ENCODE measurements at places on chromosomes 1 and 21.

DNA sequence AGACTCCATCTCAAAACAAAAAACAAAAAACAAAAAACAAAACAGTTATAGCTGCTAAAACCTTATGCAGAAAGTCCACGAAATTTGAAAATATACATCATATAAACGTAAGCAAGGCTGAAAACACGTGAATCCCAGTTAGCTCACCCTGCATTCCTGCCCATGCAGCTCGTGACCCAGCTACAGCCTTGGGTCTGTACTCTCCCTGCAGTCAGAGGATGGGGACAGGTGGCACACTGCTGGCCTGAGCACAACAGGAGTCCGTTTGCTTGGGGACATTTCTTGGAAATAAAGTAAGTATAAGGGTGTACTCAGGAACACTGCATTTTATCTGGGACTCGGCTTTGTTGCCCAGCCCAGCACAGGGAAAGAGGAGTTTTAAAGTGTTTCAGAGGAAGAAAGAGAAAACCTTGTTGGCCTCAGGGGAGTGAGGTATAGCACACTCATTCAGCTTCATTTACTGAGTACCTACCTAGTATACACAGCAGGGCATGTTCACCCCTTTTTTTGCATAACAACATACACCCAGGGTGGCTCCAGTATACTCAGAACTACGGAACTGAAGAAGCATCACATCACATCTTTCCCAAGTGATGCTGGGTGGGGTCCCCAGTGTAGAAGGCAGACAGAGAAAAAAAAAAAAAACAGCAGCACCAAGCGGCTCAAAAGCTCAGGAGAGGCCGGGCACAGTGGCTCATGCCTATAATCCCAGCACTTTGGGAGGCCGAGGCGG lies 44.1 kb downstream of the CAPZB start:
- no peak for DNase-seq

DNA sequence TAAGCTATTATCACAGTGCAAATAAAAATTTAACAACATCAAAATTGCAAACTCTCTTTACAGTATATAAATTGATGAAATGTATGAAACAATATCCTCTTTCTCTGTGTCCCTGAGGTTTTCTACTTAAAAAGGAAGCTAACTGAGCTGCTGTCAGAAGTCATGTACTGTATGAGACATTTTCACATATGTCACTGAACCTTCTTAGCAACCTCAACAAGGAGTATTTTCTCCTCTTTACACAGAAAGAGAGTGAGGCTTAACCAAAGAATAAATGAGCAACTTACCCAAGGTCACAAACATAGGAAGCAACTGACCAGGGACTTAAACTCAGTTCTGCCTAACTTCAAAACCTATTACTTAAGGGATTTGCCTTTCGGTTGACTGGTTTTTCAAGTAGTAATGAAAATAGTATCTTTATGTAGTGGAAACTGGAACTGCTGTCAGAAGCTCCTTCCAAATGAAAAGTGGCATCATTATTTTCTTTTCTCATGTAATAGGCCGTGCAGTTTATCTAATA lies 288.9 kb downstream of the LRRIQ3 start:
- DNase-seq: no peak

DNA sequence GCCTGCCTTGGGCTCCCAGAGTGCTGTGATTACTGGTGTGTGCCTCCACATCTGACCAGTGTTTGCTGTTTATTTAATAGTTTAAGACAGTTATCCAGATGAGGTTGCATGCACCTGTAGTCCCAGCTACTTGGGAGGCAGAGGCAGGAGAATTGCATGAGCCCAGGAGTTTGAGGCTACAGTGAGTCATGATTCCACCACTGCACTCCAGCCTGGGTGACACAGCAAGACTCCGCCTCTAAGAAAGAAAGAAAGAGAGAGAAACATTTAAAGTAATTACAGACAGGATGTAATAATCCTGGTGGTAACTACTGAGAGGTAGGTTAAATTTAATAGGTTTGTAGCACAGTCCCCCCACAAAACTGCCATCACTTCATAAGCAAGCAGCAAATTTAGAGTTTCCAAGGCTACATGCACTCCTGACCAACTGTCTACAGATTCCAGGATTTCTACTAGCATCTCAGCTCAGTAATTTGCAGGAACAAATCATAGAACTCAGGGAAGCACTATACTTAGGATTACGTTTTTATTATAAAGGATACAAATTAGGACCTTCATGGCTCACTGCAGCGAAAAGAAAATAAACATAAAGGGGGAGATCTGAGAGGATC lies 89.6 kb downstream of the PKN2 start:
- DNase-seq: peak; percentile 4

DNA sequence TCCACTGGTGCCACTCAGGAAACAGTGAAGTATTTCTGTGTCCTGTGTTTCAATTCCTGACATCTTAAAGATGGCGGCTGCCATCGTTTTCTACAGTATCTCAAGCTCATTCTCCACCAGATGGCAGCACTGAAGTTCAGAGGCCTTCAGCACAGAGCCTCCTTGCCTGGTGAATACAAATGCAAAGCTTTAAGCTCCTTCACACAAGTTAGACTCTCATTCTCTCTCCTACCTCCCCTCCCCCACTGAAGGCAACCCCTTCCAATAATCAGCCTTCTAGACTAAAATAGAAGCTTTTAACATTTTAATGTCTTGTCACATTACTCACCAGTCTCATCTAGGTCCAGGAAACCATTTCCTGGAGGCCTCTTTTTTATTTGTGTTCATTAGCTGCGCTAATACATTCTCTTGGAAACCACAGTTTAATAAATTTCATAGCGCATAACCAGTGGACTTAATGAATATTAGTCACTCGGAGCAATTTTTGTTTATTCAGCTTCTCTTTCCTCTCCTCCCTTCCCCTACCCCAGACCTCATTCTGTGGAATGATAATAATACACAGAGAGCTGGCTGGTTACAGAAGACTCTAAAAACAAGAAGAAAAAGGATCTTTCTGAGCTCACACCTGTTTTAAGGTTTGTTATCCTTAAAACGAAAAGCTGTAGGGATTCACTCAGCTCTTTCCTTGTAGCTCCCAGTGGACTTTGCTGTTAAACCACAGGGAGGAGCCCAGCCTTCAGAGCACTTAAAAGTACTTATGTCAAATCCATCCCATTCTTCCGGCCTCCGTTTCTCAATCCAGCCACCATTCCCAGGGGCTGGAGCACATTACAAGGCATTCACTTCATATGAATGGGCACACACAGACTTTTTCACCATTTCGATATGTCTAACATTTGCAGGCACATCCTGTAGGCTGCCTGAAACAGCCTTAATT lies 384.9 kb downstream of the HLX start:
- DNase-seq: peak; percentile 79

DNA sequence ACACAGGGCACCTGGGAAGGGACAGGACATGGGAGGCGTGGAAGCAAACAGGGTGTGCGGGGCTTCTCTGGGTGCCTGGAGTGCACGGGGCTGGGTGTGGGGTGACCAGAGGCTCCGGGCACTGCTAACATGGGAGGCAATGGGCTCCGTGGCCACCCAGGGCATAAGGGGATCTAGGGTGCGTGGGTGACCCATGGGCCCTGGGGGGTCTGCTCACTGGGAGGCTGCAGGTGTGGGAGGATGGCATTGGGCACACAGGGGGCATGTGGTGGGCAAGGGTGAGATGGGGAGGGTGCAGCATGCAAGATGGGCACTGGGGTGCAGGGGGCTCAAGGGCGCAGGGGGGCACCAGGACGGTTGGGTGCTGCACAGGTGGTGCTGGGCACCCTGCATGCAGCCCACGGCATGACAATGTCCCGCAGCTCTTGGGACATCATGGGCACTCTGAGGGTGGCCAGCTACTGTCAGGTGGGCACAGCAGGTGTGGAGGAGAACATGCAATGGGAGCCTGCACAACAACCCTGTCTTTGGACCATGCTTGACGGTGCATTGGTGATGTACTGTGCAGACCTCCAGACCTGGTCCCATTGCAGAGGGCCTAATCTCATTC lies 15.1 kb downstream of the TRIM11 start:
- no peak for DNase-seq

GRCh38 chr1:247316590-247317197 lies 15.0 kb downstream of the ZNF496 start:
- no peak for DNase-seq

DNA sequence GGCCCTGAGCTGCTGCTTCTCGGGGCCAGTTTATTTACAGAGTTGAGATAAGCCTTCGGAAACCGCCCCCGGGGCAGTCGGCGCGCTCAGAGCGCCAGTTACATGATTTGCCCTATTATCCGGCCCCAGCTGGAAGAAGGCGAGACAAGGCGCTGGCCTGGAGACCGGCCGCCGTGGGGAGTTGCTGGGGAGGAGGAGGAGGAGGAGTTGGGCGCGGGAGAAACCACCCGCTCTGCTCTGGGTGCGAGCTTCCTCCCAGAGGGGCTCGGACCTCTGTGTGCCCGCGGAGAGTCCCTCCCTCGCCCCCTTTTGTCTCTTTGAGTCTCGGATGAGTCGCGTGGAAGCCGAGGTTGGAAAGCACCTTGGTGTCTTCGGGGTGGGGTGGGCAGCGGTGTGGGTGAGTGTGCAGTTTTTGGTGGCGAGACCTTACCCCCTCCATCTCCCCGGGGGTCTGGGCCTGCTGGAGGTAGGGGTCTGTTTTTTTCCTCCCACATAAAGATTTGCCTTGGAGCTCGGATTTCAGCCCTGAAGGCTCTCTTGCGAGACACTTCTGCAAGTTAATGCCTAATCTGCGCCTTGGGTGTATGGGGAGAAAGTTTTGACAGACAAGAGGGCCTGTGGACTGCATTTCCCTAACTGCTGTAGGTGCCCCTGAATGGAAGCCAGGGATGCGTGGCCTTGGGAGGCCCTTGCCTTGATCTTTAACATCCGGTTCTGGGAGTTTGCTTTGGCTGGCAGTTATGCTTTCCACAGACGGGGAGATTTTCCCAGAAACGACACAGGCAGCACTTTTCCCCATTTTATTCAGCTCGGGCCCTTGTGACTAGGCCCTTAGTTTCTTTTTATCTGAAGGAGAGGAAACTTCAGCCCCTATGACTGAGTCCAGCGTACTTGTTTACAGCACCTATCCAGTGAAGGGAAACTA lies 80.0 kb downstream of the NDUFS5 start:
- no peak for DNase-seq

GRCh38 chr1:185739967-185740366 lies 5.8 kb downstream of the HMCN1 start:
- no peak for DNase-seq

DNA sequence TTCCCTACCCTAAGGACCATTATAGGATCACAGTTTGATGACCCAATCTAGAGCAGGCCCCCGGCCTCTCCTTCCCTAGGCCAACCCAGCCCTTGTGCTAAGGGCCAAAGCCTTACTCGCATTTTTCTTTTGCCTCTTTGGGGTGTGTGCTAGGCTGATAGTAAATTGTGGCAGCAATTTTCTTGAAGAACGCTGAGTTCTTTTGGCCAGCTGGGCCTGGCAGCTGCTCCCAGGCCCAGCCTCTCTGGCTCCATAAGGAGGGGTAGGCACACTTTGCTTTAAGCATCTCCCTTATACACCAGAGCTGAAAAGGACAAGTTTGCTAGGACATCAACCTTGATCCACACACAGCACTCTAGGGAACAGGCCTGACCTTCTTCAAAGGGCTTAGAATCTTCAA lies 4.2 kb downstream of the OLFML2B start:
- DNase-seq: no peak

DNA sequence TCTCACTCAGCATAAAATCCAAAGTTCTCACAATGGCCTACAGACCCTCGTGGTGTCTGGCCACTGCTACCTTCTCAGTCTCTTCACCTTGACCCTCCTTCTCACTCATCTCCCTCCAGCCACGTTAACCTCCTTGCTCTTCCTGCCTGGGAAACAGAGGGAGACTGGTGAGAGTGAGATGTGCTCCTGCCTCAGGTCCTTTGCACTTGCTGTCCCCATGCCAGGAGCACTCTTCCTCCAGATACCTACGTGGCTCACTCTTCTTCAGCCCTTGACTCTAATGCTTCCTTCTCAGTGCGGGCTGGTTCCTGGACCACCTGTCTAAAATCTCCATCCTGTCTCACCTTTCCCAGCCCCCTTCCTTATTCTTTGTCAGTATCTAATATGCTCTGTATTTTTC lies 24.7 kb downstream of the TRIM62 start:
- no peak for DNase-seq

DNA sequence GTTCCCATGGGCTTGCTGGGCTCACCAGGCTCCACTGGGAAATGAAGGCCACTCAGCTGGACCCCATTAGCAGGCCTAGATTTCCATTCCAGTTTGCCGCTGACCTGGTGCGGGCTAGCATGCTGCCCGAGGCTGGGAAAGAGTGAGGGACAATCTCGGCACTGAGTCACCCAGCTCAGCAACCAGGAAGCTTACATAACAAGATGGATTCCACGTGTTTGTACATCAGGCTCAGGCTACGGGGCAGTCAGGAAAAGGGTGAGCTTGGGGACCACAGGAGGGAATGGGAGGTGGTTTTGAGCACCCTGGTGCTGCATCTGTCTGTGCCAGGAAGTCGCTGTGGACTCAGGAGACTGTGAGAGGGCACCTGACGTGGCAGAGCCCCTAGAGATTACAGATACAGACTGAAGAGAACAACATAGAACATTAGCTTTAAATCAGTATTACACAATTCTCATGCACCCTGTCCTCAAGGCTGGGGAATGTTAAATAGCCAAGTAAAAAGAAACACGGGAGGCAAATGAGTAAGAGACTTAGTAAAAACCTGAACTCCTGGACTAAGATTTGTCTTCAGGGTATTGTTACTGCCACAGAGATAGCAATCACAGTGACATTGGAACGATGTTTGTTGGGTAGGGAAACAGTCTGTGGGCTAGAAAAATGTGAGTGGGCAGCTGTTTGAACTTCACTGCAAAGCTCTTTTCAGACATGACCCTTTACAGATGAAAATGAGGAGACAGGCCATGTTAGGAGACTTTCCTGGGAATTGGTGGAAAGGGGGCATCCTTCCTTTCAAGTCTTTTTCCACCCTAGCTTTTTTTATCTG lies 51.1 kb downstream of the GLUL start:
- DNase-seq: peak; percentile 75

DNA sequence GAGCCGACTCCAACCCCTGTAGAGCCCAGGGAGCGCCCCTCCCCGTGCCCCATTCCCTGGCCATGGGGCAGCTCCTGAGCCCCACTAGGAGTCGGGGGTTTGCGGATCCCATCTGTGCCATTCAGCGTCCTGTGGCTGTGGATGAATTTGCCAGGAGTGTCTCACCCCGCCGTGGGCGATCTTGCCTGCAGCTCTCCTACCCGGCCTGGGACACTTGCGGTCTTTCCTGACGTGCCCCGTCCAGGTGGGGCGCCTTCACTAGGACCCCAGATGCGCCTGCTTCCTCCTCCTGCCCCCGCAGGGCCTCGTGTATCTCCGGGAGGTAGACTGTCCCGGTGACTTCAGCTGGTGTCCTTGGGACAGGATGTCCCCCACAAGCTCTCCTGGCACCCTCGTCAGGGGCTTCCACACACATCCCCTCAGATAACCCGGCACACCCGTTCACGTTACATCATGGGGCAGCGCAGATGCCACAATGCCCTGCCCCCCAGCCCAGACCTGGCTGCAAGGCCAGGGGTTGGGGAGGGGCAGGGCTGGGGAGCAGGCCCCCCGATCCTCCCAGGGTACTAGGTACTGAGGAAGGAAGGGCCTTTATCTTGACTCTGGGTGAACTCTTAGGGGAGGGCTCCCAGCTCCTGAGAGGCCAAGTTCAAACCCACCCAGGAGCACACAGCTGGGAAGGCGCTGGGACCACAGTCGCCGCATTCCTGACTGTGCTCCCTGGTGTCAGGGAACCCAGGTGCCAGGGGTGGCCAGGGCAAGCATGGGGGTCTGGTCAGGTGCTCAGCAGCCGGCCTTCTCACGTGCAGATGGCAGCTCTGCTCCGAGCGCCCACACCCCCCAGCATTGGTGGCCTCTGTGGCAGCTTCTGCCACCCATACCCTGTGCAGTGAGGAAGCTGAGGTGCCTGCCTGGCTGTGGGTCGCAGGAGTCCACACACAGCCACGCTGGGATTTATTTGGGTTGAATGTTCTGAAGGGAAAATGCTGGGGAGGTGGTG lies 53.4 kb upstream of the COL6A1 start:
- no peak for DNase-seq

Data from AG09309 (cell line).